ENCODE measurements at places on chromosomes 3 and 15. TPM values are rescaled to one million over a fixed set of nuclear protein-coding genes. Genes with fewer than 3 reads are reported as not detected.
A peak's percentile ranks its signal among the peaks of the same experiment; 100 is the strongest.

GRCh38 chr15:30941520-30941919, 37.8 kb downstream of the FAN1 start:
- no peak for DNase-seq

GRCh38 chr3:177426878-177427495, 229.7 kb upstream of the TBL1XR1 start:
- no peak for DNase-seq

DNA sequence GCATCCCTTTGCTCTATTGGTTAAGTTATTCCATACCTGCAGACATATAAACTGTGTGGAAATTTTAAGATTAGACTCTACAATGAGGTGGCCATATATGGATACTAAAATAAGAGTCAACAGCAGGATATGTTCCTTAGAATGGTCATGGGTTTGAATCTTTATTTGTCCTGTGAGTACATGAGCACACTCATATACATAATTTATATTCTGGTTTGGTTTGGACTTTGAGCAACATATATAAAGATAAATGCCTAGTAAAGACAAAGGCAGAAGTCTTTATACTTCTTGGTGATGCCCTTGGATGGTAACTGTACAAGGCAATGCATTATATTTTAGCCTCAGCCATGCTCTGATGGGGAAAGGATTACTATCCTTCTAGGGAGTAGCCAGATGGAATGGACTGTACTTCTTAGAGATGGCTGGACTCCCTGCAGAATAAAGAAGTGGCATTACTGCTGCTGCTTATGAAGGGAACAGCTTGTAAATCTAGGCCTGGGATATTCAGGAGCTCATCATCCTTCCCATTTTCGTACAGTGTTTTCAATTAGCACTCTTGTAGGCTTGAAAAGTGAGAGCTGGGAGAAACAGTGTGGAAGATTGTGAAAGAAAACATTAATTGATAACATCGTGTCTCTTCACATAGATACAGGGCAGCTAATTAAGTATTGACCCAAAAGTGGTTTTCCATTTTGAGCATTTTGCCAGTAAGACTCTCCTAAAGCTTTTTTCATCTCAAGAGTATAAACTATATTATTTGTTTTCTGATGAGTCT, 60.4 kb downstream of the HMG20A start:
- no peak for DNase-seq

DNA sequence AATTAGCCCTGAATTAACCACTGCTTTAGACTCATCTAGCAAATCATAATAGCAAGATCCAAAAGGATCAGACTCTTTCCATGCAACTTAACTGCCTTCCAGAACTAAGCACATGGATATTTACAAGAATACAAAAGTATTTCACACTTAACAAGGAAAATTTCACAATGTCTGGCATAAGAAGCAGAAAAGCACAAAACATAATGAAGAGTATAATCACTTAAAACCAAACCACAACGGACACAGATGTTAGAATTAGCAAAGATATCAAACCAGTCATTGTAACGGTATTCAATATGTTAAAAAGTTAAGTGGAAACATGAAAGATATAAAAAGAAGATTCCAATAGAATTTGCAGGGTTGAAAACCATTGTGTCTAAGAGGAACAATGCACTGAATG, 51.5 kb upstream of the COL6A6 start:
- no peak for DNase-seq

DNA sequence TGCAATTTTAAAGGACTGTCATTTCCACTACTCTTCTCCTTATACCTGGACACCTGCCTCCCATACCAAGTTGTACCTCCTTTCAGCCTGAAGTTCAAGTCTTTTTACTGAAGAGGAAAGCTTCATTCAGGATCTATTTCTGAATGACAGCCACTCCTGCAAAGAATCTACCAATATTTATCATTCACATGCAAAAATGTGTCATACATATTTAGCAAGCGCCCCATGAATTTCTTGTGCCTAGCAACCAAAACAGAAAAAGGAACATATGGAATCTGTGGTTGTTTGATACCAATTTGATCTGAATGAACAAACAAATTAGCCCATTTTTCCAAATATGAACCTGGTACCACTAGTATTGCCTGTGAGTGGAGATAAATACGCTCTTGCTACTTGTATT, 16.8 kb downstream of the GJD2 start:
- DNase-seq: no peak

DNA sequence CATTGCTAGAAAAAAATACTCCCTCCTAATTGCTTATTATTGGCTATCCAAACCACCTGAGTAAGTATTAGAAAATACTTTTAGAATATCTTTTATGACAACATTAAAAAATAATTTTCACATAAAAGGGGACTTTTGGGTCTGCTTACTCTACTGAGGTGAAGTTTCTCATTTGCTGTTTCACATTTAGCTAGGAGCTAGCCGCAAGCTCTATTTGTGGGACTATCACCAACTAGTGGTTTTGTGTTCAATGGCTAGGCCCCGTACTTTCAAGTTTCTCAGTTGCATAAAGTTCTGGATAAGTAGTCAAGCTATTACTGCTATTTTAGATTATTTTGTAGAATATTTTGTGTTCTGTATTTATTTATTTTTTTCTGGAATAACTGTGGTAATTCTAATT, 244.2 kb upstream of the SLITRK3 start:
- DNase-seq: no peak

- no peak for DNase-seq
Observed at GRCh38 chr3:193119926-193120325, 121.1 kb upstream of the PLAAT1 start.

DNA sequence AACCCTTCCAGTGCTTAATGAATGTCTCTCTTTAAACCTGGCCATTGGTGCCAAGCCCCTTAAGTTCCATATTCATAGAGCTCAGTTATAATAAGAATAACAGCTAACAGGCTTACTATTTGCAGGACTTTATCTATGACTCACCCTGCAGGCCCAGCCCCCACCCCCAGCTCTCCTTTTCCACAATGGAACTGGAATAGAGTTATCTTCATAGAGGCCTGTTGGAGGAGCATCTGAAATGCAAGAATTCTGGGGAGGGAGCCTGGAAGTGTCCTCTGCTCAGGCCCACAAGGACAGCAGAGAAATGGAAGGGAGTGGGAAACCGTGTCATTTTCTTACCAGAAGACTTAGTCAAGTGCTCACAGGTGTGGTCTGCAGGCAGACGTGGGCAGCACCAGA, 52.8 kb downstream of the SEMA5B start:
- DNase-seq: peak; percentile 71

DNA sequence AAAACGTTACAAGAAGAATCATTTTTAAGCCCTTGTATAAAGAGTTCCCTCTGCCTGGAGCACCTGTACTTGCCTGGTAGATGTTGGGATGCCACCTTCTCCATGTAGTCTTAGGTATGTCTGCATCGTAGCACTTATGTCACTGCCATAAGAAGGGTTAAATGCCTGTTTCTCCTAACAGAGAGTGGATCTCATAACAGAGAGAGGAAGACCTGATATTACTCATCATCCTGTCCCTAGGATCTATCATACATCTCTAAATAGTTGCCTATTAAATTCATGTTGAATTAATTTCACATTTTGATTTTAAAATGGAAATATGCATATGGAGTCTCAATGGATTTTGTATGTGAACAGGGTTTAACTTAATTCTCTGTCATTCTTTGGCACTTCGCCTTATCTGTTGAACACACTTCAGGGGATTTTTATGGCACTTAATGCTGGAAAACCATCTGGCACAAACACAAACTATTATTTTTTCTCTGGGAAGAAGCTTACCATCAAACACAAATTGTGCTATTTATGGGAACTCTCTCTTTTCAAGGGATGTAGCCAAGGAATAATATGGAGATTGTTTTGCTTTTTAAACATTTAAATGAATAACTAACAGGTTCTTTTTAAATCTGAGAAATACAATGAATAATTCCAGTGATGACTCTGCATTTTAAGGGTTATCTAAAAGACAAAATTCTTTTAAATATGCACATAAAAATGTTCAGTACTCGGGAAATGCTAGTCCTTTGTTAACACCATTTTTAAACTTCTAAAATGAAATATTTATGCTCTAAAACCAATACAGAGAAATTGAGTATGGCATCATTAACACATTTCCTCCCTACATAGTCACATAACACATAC, 230.7 kb downstream of the ZNF385D start:
- DNase-seq: no peak

Gene CHRNA5
- total RNA-seq: 1.4 TPM

Gene RNF7
- 76.0 TPM for total RNA-seq

Gene PLOD2
- 35.7 TPM for total RNA-seq

Gene SPTBN5
- 2.5 TPM for total RNA-seq

Gene GREM1
- 2.6 TPM for total RNA-seq

Gene BCHE
- total RNA-seq: 11.9 TPM

Gene PLAAT1
- 5.9 TPM for total RNA-seq

Gene SLC24A5
- not detected for total RNA-seq

Gene TTLL13
- not detected for total RNA-seq

Measured in left cardiac atrium (tissue), 4 donors.